ENCODE measurements at places on chromosomes 11 and 22.

DNA sequence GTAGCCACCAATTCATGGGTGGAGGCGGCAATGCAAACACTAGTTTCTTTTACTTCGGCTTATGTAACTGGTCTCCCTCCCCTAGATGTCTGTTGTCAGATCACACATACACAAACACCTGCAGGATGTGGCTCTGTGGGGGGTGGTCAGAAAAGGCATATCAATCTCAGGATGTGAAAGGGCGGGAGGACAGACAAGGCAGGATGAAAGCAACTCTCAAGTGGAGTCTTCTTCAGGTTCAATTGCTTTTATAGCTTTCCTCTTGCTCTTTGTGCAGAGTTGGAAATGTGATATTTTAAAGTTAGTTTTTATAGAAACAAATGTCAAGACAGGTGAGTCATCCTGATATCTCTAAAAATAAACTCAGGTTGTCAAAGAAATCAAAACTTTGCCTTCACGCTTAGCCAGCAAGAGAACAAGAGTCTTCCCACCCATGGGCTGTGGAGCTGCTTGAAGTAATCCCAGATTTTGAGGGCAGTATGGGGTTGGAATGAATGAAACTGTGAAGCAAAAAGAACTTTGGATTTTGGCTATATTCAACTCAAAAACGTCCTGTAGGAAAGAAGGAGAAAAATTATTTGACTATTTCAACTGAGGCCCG, 423.4 kb downstream of the GUCY1A2 start:
- DNase-seq, result no peak

GRCh38 chr11:111604392-111605009, 2.3 kb downstream of the SIK2 start:
- no peak for DNase-seq

- DNase-seq, result no peak
These were observed 11.8 kb downstream of the MB start for GRCh38 chr22:35605369-35605680.

GRCh38 chr11:134835561-134835960, 423.5 kb upstream of the B3GAT1 start:
- no peak for DNase-seq

GRCh38 chr11:119317592-119318239, 786 bp upstream of the MCAM start:
- no peak for DNase-seq

DNA sequence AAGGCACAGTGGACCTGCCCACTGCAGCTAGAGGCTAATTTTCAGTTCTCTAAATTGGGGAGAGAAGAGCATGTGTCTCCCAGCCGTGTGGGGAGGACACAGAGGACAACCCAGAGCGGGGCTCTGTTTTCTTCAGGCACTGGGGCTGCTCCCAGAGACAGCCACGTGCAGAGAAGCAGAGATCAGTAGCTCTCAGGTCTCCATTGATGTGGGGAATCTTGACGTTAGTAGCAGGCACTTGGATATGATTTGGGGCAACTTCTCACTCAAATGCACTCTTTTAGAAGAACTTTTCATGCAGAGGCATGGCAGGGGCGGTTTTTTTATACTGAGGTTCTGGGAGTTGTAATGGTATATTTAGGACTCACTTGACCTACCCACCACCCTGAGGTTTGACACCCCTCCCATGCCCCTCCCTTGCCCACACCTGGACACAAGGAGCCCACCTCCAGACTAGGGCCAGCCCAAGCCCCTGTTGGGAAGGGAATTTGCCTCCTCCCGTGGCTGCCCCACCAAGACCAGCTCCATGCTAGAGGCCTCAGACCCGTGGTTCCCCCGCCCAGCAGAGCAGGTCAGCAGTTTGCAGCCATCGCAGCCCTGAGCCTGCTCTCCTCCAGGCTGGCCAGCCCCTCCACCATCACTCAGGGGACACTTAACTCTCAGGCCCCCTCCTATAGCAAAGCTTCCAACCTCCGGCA, 94.2 kb upstream of the RTL6 start:
- DNase-seq, result no peak

DNA sequence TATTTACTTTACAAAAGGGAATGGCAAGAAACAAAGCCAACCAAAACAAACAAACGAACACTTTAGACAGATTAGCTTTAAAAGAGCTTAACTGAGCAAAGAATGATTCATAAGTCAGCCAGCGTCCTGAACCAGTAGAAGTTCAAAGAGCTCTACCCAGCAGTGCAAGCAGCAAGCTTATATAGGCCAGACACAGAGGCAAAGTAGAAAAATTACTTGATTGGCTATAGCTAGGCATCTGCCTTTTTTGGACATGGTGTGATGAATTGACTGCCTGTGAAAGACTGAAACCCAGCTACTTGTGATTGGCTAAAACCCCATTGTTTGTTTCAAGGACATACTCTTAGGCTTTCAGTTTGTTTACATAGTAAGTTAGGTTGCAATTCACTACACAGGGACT, 2120.0 kb upstream of the RAG2 start:
- DNase-seq, result no peak

DNA sequence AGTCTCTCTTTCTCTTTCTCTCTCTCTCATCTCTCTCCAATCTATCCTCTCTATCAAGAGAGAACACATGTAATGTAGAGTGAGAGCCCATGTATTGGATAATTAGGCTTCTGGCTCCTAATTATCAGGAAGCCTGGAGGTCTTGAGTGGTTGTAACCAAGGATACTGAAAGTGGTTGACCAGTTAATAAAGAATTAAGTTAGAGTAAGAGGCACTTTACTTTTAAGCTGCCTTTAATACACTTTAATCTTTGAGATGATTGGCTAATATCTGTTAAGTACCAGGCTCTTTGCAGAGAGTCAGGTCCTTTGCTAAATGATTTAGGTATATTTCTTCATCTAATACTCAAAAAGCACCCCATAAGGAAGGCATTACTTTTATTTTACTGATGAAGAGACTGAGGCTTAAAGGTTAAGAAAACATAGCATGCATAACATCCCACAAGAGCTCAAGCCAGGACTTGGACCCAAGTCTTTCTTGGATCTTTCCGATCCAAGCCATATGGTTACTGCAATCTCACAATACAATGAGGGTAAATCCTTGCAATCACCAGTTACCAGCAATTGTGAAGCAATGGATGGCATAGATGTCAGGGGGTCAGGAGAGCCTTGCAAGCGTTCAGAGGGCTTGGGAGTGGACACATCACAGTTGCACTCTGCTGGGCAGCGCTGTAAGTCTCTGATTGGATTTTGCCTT, 22.1 kb downstream of the CD44 start:
- DNase-seq, result no peak

DNA sequence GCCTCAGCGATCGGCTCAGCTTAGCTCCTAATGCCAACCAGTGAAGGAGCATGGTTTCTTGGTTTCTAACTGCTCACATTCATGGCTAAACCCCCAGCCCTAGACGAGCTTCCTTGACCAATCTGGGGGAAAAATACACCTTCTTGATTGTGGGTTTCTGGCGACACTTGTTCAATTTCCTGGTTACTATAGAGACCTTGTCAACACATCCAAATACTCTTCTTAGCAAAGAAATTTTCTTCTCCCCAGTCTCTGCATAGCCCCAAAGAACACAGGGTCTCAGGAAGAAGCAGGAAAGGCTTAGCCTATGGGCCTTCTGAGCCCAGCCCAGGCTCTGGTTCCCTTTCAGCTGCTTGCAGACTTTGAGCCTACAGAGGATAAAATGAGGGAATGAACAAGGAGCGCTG, 88.5 kb upstream of the SYT13 start:
- DNase-seq, result no peak
